C1 segment of cervical spinal cord (tissue), 14 donors: ENCODE measurements at places on chromosomes 5 and 9.

- DNase-seq = no peak
These were observed 14.6 kb downstream of the UBE2D2 start for GRCh38 chr5:139575751-139576150.

GRCh38 chr9:36731068-36731956 is 158.6 kb downstream of the MELK start:
- no peak for DNase-seq

DNA sequence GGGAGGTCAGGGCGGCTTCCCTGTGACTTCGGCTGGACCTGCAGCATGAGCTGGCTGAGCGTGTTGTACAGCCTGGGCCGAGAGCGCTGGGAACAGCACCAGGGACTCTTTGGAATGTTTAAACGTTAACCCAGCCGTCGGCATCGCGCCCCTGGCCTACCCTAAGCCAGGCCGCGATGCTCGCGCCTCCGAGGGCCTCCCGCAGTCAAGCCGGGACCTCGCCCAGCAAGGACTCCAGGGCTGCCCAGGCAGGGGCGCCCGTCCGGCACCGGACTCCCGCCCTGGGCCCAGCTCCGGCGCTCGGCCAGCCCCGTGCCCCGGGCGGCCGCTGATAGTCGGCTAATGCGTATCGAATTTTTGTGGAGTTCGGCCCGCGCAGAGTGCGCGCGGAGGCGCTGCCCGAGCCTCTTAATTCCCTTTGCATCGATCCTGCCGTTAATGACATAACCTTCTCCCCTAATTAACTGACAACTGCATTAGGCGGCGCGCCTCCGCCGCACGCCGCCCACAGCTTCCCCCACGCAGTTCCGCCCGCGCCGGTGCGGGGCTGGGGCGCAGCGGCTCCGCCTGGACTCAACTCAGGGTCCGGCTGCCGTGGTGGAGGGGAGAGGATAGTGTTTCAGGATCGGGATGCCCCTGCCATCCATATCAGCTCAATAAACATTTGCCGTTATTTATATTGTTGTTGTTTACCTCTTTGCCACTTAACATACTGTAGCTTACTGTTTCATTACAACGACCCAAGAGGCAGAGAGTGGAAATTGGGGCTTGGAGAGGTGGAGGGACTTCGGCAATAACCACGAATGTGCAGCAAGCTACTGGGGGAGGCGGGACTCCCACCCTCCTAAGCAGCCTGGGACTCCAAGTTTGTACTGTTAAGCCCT is 28.8 kb upstream of the CDC23 start:
- DNase-seq = no peak

- DNase-seq = peak; percentile 65
These were observed 323.9 kb downstream of the TMEM161B start for GRCh38 chr5:87944553-87945285.

GRCh38 chr5:8729437-8729836 is 816.4 kb downstream of the SEMA5A start:
- no peak for DNase-seq

DNA sequence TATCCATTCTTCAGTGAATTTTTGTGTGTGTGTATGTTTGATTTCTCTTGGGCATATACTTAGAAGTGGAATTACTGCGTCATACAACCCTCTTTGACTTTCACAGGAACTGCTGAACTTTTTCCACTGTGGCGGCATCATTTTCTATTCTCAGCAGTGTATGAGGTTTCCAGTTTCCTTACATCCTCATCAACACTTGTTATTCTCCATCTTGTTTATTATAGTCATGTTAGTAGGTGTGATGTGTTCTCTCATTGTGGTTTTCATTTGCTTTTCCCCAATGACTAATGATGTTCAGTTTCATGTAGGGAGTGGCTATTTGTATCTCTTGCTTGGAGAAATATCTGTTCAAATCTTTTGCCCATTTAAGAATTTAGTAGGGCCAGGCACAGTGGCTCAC is 2.6 kb downstream of the ZNF79 start:
- DNase-seq = no peak

- DNase-seq = no peak
These were observed 180.5 kb upstream of the CLINT1 start for GRCh38 chr5:158039441-158039840.

DNA sequence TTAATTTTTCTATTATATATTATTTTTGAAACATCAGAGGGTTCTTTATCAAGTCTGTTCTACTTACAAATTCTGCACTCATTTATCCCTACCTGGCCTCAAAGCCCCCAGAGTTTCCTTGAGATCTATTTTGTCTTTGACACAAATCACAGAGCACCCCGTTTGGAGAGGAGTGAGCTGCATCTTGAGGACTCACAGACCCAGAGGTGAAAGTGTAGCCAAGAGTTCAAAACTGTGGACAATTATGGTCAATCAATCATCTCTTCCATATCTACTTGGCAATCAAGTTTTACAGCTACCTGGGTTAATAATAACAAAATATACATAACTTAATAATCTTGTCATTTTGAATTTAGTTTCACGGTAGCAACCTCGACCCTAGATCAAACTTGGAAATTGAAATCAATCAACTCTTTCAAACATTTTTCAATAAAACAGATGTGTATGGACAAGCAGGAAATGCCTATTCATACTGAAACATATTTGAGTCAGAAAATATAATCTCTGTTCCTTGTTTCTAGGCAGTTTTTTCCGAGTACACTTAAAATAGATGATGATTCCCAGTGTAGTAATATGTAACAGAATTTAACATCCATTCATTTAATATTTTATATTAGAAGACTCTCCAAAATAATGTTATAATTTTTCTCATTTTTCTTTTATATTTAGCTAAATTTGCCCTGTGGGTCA is 13.7 kb upstream of the SYK start:
- DNase-seq = no peak

GRCh38 chr9:96450613-96451528 is 902 bp downstream of the HABP4 start:
- peak; percentile 14 for DNase-seq

- DNase-seq = peak; percentile 81
These were observed 136.5 kb upstream of the ABCA1 start for GRCh38 chr9:105064248-105065097.

- DNase-seq = no peak
These were observed 200.2 kb downstream of the PLK2 start for GRCh38 chr5:58259685-58260152.

DNA sequence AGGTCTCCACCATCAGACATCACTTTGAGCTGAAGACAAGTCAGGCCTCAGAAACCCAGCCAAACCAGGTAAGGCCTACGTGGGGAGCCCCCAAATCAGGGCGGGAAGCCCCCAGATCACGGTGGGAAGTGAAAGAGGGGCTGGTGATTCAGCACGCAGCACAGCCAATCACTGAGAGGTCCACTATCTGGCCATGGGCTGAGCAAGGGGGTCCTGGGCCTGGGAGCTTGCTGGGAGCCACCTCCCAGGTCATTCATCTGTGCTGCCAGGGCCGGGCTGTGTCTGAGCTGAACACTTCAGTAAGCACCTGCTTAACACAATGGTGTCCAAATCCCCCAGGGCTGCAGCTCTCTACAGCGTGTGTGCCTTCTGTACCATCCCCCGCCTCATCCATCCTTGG is 15.5 kb downstream of the MED10 start:
- DNase-seq = no peak

- DNase-seq = no peak
These were observed 54.8 kb upstream of the HMHB1 start for GRCh38 chr5:143757116-143757515.

- DNase-seq = no peak
These were observed 140.5 kb downstream of the IRX2 start for GRCh38 chr5:2610986-2611385.

- DNase-seq = no peak
These were observed 17.3 kb downstream of the MEGF10 start for GRCh38 chr5:127307868-127308267.

- no peak for DNase-seq
These were observed 50.7 kb downstream of the SLC44A1 start for GRCh38 chr9:105295201-105295550.

- no peak for DNase-seq
These were observed 11.0 kb upstream of the MTMR12 start for GRCh38 chr5:32323741-32324140.

DNA sequence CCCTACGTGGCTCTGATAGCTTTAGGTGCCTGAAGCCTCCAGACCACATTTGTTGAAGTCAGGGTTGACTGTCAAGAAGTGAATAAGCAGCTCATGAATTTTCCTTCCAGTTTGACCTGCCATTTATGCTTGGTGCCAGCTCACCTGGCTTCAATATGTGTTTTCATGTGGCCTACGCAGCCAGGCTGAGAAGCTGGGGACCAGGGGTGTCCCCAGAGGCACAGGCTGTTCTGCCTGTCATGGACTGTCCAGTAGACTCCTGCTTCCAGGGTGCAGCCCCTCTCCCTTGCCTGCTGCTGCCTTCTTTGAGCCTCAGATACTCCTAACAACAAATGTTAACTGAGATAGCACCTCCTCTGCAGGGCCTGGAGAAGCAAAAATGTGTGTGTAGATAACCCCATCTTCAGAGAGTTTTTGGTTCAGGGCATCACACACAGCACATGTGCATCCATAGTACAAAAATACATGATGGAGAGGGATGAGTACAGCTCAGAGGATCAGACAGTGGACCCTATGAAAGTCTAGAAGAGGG is 5.8 kb downstream of the TNFAIP8 start:
- DNase-seq = no peak

DNA sequence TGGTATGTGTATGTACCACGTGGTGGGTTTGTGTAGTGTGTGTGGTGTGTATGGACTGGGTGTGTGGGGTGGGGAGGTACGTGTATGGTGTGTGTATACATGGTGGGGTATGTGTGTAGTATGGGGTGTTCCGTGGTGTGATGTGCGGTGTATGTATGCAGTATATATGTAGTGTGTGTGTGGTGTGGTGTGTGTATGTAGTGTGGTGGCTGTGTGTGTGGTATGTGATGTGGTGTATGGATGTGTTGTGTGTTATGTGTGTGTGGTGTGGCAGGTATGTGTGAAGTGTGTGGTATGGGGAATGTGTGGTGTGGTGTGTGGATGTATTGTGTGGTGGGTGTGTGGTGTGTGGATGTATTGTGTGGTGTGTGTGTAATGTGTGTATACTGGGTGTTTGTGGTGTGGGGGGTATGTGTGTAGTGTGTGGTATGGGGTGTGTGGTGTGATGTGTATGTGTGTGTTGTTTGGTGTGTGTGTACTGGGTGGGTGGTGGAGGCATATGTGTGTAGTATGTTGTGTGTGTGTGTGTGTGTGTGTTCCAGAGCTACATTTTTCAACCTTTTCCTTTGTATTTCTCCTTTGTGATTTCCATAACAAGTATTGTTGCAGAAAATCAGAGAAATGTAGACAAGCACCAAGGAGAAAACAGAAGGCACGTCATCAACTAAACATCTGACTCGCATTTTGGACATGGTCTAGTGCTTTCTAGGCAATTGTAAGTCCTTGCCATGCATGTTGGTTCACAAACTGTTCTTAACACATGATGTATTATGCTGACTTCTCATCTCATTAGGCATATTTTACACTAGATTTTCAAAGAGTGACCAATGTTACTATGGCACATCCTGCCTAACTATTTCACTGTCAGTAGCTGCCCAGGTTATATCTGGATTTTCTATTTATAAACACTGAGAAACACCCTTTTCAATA is 13.2 kb downstream of the SEMA4D start:
- DNase-seq = no peak

DNA sequence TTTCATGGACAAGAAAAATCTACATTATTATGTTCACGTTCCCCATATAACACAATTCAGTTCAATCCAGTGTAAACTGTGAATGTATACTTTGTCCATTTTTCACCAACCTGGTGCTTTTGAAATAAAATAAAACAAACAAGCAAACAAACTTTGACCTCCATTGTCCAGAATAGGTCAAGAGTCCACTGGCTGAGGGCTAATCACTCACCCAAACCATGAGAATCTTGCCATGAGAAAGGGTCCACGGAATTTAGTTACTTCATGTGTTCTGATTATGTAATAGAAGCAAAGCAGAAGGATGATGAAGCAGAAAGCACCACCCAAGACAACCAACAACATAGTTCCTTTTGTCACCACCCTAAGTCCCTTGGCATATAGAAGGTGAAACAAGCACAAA is 28.7 kb downstream of the DIAPH1 start:
- no peak for DNase-seq

GRCh38 chr5:96636046-96636445 is 26.1 kb upstream of the CAST start:
- DNase-seq = no peak

DNA sequence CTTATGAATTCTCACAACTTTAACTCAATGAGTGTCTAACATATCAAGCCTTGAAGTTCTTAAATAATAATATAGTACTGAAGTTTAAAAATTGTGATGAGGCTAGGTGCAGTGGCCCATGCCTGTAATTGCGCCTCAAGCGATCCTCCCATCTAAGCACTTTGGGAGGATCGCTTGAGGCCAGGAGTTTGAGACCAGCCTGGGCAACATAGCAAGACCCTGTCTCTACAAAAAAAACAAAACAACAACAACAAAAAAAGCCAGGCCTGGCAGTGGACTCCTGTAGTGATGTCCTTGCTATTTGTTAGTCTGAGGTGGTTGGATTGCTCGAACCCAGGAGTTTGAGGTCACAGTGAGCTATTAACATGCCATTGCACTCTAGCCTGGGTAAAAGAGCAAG is 98.4 kb downstream of the ADGRV1 start:
- DNase-seq = no peak

DNA sequence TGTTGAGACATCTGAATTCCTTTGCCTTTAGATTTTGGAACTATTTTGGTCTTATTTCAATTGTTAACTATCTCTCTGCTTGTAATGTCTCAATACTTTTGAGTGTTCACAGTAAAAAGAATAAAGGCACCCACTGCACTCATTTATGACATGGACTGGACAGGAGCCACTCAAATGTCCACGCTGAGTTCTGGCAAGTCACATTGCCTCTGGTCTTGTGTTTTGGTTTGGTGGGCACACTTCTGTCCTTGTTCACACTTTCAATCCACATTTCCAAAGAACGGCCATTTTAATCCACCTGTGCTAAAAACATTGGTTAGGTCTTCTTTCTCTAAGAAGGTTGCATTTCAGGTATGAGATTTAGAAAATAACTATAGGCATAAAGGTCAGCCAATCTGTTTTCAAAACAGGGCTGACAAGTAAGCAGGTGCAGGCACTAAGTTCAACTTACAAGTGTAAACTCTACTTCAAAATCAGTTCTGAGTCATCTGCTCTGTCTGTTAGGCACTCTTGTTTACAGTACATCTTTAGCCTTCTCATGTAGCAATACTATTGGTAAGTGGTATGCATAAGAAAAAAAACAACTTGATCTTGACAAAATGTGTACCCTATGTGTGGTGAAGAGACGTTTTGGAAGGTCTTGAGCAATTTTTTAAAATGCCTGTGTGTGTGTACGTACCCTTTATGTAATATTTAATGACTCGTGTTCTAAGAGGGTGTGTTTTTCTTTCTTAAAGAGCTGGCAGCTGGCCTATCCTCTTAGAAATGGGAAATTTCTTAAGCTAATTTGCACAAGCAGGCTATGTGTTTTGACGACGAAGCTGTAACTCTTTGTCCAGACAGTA is 31.5 kb upstream of the ZFAND5 start:
- no peak for DNase-seq

- DNase-seq = no peak
These were observed 4.1 kb downstream of the CDK7 start for GRCh38 chr5:69238760-69239251.
